Right renal cortex interstitium (tissue), 3 donors: ENCODE measurements at places on chromosomes 11 and 22. TPM values are rescaled to one million over a fixed set of nuclear protein-coding genes. Genes with fewer than 3 reads are reported as not detected.

RAB39A gene
- polyA plus RNA-seq: 0.46 TPM

DNA sequence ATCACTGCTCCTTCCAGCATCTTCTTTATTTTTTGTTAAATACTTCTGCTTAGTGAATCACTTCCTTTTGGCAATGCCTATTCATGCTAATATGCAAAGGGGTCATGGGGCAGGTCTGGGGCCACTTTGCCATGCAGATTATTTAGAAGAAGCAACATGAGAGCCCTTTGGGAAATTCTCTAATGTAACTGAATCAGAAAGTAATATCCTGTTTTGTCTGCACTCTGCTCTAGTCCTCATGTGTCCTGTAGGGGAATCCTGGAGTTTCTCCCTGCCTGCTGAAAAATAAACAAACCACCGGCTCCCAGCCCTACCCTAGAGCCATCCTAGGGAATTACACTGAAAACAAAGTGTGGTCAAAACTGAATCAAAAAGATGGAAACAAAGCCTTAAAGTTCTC, 176.5 kb upstream of the POU2AF2 start:
- no peak for DNase-seq

- DNase-seq: no peak
Measured at GRCh38 chr11:126601136-126601535, 245.7 kb downstream of the ST3GAL4 start.

DNA sequence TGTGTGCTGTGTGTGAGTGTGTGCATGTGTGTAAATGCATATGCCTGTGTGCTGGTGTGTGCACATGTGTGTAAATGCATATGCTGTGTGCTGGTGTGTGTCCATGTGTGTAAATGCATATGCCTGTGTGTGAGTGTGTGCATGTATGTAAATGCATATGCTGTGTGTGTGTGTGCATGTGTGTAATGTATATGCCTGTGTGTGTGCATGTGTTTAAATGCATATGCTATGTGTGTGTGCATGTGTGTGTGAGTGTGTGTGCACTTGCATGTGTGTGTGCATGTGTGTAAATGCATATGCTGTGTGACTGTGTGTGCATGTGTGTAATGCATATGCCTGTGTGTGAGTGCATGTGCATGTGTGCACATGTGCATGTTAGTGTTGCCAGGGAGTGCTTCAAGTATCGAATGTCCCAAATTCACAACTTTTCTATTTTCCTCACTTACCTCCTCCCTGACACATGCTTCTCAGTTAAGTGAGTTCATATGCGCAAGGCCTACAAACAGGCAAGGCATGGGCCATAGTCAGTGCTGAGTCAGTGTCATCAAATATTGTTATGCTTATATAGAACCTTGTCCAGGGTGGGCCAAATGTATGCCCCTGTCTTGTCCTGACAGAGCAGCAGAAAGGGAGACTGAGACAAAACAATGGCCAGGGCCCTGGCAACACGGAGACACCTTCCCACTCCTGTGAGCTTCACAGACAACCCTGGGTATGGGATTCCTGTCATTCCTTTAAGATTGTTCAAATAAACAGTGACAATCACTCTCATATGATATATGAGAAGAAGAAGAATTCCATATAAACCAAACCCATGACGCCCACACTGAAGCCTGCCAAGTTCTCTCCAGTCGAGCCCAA, 38.6 kb downstream of the GGTLC2 start:
- DNase-seq: no peak

DNA sequence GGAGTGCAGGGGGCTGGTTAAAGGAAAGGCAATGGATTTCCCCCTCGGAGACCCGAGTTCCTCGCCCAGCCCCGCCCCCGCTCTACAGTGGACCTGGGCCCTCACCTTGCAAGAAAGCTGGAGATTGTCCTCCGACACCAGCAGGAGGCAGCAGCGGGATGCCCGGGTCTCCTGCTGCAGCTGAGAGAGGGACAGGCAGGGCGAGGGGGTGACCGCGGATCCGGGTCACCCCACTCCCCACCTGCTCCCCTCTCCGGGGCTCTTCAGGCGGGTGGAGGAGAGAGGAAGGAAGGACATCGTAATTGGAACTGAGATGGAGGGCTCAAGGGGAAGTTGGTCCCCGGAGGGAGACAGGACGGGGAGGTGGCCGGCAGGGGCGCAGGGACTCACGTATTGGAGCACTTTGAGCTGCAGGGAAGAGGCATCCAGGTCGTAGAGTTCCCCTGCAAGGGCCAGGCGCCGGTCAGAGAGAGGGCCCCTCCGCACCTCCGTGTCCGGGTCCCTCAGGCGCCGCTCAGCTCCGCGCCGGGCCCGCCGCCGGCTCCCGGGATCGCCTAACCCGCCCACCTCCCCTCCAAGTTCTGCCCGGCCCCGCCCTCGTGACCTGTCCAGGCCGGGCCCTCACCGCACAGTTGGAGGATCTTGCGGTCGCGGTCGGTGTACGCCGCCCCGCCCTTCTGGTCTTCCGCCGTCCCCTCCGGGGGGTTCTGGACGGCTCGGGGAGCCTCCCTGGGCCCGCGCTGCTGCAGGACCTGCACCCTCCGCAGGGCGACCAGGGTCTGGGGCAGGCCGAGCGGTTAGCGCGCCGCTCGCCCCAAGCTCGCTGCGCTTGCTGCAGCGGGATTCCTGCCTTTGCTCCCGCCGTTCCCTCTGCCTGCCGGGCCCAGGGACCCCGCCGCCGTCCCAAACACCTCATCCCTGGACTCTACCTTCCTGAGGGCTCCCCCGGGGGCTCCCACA, 84.1 kb downstream of the PDE2A start:
- DNase-seq: no peak

DNA sequence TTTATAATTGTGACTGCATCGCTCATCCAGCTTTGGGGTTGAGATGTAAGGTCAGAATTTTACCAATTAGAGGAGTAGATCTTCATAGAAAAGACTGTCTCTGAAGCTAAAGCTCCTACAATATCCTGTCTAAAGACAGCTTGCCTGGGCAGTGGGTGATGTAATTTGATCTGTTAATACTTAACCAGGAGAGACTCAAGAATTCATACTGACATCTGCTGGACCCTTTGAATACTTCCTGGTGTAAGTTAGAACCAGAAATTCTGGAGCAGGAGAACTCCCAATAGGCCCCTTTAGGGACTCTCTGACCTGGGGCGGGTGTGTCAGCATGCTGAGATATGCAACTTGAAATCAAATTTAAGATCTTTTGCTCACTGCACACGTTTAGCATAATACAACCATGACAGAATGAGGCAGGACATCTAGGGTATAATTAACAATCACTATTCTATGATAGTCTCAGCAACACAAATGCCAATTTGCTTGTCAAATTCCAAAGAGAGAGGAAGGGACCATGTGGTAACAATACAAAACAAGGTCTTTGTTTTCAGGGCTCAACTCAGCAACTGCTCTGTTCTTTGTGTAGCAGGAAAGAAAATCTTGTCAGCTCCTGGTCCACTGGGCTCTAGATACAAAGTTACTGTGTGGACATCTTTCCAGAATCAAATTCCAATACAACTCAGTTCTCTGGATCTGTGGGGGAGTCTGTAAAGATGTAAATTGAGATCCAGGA, 143.9 kb downstream of the INSC start:
- peak; percentile 46 for DNase-seq
